AG08395 (cell line): ENCODE measurements at places on chromosomes 4 and X.

DNA sequence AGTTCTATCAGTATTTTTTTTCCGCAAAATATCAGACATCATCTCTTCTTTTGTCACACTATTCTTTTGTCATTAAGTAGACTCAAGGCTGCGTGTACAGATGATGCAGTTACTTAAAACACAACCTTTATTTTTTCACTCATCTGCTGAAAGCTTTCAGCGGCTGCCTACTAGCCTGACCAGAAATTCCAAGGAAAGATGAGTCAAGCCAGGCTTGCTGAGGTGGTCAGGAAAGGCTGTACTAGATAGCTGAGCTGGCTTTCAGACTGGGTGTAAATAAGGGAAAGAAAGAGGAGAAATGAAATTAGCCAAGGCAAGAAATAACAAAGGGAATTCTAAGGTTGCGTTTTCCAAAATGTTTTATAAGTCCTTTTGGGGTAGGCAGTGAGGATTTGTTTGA lies 17.9 kb downstream of the STK26 start:
- peak; percentile 13 for DNase-seq

DNA sequence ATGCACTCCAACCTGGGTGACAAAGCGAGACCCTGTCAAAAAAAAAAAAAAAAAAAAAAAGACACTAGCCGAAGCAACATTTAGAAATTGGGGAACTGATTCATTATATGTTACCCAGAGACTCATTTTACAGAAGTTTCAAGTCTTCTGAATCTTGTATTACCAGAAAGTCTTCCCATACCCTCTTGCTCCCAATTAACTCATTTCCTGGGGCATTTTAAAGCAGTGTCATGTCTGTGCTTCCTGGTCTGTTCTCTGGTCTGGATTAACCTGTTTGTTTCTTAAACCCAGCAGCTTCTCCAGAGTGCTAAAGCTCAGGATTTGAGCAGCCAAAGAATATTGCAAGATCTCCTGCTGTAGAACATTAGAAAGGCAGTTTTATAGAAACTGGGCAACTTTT lies 43.7 kb downstream of the FRMPD3 start:
- no peak for DNase-seq

DNA sequence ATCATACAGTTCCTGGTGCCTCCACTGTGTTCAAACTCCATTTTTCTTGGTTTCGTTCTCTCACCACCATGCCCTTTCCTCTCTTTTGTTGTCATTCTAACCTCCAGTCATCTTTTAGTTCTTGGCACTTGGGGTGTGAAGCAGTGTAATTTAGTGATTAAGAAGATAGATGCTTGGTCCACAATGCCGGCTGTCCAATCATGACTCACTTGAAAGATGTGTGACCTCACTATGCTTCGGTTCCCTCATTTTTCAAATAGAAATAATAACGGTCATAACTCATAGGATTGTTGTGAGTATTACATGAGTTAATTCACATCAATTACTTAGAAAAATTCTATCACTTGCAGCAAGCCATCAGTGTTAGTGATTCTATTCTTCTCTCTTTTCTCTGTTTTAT lies 327.8 kb downstream of the ADGRL3 start:
- no peak for DNase-seq

DNA sequence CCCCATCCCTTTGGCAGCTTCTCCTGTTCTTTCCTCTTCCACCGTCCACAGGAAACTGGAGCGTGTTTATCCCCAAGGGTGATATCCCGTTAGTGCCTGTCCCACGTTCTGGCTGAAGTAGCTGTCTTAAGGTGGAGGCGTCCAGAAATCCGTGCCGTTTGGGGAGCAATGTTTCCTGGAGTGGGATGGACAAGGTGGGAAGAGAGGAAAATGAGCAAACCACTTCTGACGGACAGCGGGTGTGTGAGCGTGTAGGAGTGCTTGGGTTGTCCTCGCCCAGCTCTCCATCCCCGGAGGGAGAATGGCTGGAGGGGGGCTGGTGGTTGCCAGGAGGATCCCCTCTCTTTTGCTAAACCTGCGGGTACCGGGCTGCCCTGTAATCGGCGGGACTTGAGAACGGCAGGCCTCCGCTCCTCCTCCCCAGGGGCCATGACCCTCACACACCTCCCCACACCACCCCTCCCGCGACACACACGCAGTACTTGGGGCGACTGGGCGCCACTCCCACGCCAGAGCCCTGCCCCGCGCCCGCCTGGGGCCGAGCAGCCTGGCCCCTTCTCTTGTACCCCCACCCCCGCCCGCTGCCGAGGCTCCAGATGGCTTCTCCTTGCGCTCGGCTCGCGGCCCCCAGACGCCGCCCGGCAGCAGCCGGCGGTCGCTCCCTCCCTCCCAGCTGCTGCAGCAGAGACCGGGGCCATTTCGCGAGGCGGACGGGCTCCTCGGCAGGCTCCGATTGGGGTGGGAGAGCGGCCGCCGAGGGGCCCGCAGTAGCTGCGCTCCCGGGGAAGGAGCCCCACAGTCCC lies 13.9 kb upstream of the PRDM8 start:
- DNase-seq: peak; percentile 36

GRCh38 chrX:106912864-106913263 lies 7.3 kb upstream of the CLDN2 start:
- DNase-seq: peak; percentile 35

GRCh38 chr4:128709268-128709667 lies 100.2 kb upstream of the JADE1 start:
- no peak for DNase-seq

- no peak for DNase-seq
Measured at GRCh38 chr4:152052451-152053057, 291.7 kb upstream of the GATB start.

DNA sequence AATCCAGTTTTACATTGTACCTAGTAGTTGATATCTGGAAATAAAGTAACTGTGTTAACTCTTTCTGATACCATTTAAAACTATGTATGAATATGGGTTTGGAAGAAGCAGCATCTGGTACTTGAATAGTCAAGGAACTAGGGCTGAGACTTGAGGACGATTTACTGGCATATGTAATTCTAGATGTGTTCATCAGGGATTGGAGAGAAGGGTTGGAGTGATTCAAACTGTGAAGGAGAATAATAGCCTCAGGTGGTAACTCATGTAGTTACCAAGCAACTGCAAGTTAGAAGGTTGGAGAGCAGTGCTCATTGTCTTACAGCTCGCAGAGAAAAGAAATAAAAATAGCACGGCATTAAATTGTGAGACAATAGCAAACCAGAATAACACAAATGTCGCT lies 29.5 kb upstream of the TXLNG start:
- no peak for DNase-seq

- DNase-seq: no peak
Measured at GRCh38 chr4:150116506-150116905, 38.3 kb downstream of the DCLK2 start.

GRCh38 chr4:4792466-4792865 lies 67.0 kb upstream of the MSX1 start:
- DNase-seq: peak; percentile 81

GRCh38 chr4:25783943-25784342 lies 78.8 kb downstream of the SEL1L3 start:
- no peak for DNase-seq

DNA sequence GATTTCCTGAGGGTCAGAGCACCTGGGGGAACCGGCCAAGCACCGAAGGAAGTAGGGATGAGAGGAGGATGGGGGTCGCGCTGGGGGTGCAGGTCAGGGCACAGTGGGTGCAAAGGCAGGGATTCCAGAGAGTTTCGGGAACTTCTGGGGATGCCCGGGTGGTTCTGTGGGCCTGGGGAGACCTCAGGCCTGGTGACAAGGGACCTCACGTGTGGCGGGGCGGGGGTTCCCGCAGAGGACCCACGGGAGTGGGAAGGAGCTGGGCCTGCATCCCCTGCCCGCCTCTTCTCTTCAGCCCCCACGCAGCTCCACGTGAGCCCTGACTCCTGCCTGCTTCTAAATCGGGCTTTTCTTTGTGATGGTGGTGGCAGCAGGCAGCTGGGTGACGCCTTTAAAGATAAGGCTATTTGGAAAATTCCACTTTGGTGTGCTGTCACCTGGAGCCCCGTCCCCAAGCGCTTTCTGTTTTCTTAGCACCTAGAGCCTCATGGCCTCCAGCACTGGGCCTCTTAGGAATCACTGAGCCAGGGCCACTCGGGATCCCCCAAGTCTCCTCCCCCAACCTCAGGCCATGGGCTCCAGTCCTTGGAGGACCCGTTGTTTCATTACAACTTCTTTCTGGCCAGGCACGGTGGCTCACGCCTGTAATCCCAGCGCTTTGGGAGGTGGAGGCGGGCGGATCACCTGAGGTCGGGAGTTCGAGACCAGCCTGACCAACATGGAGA lies 7.1 kb upstream of the TBC1D14 start:
- no peak for DNase-seq

DNA sequence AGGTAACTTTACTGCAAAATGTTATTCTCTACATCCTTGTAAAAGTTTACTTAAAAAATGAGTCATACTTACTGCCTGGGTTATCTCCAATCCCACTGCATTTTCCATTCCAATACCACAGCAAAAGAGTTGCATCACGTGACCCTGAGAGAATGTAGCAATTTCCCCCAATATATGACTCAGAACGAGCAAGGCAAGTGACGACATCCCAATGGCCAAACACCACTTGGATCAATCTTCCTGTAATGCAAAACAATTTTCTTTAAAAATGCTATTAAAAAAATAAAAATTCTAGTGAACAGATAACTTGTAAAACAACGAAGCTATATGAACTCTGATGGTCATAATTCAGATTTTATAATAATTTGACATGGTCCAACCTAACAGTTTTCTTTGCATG lies 224.3 kb downstream of the DCLK2 start:
- DNase-seq: peak; percentile 79

GRCh38 chr4:125529071-125529470 lies 214.3 kb downstream of the FAT4 start:
- no peak for DNase-seq

DNA sequence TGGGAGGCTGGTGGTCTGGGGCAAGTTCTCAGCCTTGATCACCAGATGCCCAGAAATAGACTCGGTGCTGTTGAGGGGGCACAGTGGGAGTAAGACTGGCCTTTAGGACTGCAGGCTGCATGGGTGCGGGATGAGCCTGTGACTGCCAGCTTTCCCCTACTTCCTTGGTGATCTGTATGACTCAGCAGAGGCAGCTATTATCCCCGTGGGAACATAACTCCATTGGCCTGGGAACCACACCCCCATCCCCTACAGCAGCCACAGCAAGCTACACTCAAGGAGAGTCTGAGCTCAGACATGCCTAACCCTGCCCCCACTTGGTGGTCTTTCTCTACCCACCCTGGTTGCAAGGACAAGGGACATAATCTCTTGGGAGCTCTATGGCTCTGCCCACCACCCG lies 20.6 kb downstream of the CLIC2 start:
- DNase-seq: no peak

GRCh38 chr4:143986180-143986579 lies 33.0 kb downstream of the GYPB start:
- no peak for DNase-seq

DNA sequence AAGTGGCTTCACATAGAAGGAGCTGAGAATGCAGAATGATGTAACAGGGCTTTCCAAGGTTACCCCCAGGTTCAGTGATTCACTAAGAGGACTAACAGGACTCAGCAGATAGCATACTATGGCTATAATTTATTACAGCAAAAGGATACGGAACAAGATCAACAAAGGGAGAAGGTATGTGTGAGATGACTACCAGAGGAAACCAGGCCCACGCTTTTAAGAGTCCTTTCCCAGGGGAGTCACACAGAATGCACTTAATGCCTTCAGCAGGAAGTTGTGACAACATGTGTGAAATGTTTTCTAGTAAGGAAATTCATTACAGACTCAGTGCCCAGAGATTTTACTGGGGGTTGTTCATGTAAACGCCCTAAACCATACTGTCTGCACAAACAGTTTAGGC lies 373.6 kb upstream of the MAGEB2 start:
- no peak for DNase-seq

DNA sequence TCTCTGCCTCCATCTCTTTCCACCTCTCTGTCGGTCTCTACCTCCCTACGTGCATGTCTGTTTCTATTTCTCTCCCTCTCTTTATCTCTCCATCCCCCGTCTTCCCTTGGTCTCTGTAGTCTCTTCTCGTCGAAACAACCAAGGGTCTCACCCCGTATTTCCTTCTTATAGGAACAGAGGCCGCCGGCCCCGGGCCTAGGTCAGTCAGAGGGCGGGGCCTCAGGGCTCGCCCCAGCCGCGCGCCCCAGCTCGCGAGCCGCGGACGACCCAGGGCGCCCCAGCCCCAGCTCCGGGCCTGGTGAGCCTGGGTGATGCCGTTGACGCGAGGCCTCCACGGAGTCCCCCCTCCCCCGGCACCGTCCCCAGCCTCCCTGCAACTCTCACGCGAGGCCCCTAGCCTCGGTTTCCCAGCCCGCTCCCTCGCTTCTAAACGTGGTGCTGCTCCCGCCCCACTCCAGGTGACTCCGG lies 6.6 kb downstream of the TIMM17B start:
- no peak for DNase-seq

- peak; percentile 9 for DNase-seq
Measured at GRCh38 chrX:57573754-57574153, 18.1 kb upstream of the ZXDB start.

GRCh38 chr4:17063888-17064287 lies 165.4 kb upstream of the LDB2 start:
- peak; percentile 66 for DNase-seq

DNA sequence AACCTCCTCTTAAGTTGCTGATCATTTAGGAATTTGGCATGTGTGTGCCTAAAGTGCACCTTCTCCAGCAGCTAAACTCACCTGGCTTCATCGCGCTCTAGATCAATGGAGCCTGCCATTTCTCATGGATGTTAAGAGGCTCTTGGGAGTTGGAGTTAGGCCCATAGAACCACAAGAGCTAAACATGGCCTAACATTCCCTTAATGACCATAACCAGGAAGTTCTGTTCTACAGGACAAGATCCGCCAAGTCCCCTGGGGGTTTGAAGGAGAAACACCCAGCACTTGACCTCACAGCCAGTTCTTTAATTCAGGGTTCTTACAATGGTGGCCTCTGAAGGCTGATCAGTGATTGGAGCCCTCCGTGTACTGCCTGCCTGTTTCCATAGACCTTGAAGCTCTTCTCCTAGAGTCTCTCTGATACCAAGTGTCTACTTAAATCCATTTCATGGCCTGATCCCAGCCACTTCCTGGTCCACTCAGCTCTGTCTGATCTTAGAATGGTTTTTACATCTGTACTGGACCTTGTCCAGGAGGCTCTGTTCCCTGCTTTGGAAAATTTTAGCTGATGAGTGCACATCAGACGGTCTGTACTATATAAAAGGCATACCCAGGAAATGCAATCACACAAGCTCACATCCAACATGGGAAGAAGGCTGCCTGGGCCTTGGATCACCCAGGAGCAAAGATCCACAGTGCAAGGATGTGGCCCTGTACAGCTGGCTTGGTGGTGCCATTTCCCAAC lies 45.1 kb downstream of the RPS3A start:
- no peak for DNase-seq

- DNase-seq: no peak
Measured at GRCh38 chrX:117327373-117327772, 789.2 kb downstream of the KLHL13 start.

GRCh38 chr4:113147498-113148111 lies 98.2 kb downstream of the ANK2 start:
- no peak for DNase-seq
